ENCODE measurements at places on chromosomes 12 and 14. TPM values are rescaled to one million over a fixed set of nuclear protein-coding genes. Genes with fewer than 3 reads are reported as not detected.

DNA sequence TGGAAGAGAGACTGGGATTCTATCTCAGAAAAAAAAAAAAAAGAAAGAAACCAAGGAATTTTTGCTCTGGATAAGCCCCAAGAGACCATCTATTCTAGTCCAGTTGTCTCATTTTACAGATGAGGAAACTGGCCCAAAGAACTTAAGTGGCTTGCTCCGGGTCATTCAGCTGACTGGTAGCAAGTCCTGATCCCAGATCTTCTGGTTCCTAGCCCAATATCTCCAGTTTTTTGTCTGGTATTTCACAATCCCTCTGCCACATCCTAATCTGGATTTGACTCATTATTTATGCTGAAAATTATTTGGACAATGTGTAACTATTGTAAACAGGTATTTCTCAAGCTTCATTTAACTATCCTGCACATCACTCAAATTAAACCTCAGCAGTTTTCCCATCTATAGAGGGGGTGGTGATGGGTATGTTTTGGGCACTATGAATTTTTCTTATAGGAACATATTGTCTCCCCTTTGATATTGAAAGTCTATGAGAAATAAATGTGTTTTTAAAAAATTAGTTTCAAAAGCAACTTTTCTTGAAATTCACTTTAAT, 43.4 kb downstream of the PPP2R5E start:
- DNase-seq = no peak
- no peaks in the 10 kb centered on the region for H3K27me3 ChIP-seq
- H3K4me1 ChIP-seq = peaks cover 7% of the 10 kb centered on the region
- H3K27ac ChIP-seq = no peak overlapping the region
- H3K4me3 ChIP-seq = no peak overlapping the region

GRCh38 chr12:87117526-87117925, 861.3 kb upstream of the MGAT4C start:
- H3K36me3 ChIP-seq = no peaks in the 10 kb centered on the region
- no peak overlapping the region for H3K4me3 ChIP-seq
- no peak overlapping the region for H3K27ac ChIP-seq
- H3K4me1 ChIP-seq = no peaks in the 10 kb centered on the region
- DNase-seq = no peak

DNA sequence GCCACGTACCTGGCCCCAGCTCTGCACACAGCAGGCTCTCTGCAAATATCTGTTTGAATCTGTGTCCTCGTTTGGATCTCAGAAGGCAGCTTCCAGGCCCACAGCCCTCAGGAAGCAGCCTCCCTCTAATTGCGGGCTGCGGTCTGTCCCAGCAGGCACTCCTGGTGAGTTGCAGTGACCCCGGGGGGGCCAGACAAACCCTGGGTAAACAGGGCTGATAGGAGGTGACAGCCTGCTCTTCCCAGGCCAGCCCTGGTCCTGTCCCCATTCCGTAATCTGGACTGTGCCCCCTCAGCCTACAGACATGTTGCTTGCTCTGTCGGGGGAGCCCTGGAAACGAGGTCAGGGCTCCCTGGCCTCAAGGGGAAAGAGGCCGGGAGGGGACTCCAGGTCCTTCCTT, 2.0 kb downstream of the FOXN4 start:
- no peak overlapping the region for H3K4me3 ChIP-seq
- H3K4me1 ChIP-seq = no peaks in the 10 kb centered on the region
- H3K36me3 ChIP-seq = no peaks in the 10 kb centered on the region
- H3K27ac ChIP-seq = no peak overlapping the region
- H3K27me3 ChIP-seq = peaks cover 13% of the 10 kb centered on the region

DNA sequence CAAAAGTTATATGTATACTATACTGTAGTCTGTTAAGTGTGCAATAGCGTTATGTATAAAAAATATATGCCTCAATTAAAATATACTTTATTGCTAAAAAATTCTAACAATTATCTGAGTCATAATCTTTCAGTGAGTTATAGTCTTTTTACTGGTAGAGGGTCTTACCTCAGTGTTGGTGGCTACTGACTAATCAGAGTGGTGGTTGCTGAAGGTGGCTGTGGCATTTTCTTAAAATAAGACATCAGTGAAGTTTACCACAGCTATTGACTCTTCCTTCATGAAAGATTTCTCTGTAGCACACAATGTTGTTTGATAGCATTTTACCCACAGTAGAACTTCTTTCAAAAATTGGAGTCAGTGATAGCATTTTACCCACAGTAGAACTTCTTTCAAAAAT, 23.4 kb downstream of the POLR3B start:
- no peaks in the 10 kb centered on the region for H3K27me3 ChIP-seq
- H3K4me1 ChIP-seq = no peaks in the 10 kb centered on the region
- no peak overlapping the region for H3K27ac ChIP-seq
- H3K36me3 ChIP-seq = peaks cover 5% of the 10 kb centered on the region
- DNase-seq = no peak

- H3K4me1 ChIP-seq = peaks cover 8% of the 10 kb centered on the region
- no peaks in the 10 kb centered on the region for H3K36me3 ChIP-seq
- no peak overlapping the region for H3K27ac ChIP-seq
Observed at GRCh38 chr14:92613681-92614260, 100.2 kb downstream of the RIN3 start.

- no peak overlapping the region for H3K27ac ChIP-seq
- H3K27me3 ChIP-seq = no peaks in the 10 kb centered on the region
- peak; percentile 36 for DNase-seq
- no peaks in the 10 kb centered on the region for H3K4me1 ChIP-seq
- no peaks in the 10 kb centered on the region for H3K36me3 ChIP-seq
- H3K4me3 ChIP-seq = no peak overlapping the region
Observed at GRCh38 chr14:101961011-101961721, 3.2 kb upstream of the DYNC1H1 start.

DNA sequence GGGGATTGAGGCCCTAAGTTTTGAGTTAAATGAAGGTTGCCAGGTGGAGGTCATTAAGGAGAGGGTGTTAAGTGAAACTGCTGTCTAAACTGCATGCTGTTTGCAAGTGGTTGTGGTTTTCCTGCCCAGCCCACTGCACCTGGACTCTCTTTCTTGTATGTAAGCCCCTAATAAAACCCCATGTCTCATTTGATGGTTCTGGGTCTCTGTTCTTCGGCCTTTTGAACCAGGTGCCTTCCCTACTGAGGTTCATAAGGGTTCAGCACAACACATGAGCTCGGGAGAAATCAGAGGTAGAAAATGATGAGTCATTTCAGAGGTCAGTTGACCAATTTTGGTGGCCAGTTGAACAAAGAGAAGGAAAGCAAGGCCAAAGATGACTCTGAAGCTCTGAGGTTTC, 382.5 kb downstream of the RPS29 start:
- no peaks in the 10 kb centered on the region for H3K4me1 ChIP-seq
- no peak for DNase-seq
- H3K27me3 ChIP-seq = no peaks in the 10 kb centered on the region
- no peaks in the 10 kb centered on the region for H3K36me3 ChIP-seq
- H3K27ac ChIP-seq = no peak overlapping the region
- no peak overlapping the region for H3K4me3 ChIP-seq

The TRAF3 gene
- polyA plus RNA-seq = 43.2 TPM

The OR4K14 gene
- polyA plus RNA-seq = not detected

The ACSS3 gene
- polyA plus RNA-seq = not detected

The UBE3B gene
- 21.9 TPM for polyA plus RNA-seq
